ENCODE measurements at places on chromosomes 1 and 21.

DNA sequence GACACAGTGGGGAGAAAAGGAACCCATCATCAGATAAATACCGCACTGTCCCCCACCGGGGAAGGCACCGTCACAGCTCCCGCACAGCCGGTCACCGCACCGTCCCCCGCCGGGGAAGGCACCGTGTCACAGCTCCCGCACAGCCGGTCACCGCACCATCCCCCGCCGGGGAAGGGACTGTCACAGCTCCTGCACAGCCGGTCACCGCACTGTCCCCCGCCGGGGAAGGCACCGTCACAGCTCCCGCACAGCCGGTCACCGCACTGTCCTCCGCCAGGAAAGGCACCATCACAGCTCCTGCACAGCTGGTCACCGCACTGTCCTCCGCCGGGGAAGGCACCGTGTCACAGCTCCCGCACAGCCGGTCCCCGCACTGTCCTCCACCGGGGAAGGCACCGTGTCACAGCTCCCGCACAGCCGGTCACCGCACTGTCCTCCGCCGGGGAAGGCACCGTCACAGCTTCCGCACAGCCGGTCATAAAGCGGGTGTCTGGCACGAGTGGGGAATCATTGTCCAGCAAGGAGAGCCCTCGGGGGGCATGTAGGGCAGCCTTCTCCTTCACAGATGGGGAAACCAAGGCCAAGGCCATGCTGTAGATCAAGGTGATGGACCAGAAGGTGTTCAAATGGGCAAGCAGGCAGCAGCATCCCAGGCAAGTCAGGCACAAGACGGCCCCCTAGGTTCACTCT lies 280.1 kb downstream of the NPHP4 start:
- no peak for DNase-seq

- DNase-seq: no peak
Observed at GRCh38 chr1:235632506-235633401, 16.8 kb downstream of the GNG4 start.

DNA sequence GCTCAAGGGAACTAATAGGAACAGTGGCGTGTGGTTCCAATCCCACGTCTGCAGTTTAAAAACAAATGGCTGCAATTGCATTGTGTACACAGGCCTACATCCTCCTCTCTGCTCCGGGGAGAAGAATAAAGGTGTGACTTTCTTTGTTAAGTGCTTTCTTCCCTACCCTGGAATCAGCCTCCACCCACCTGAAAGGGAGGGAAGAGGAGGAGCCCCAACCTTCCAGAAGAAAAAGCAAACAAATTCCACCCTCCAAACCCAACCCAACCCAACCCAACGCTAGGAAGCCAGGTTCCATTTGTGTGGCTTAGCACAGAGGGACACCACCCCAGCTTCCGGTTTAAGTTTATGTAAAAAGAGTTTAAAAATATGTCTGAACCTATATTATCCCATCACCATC lies 11.8 kb upstream of the BACE2 start:
- no peak for DNase-seq

- no peak for DNase-seq
Observed at GRCh38 chr1:192747943-192748342, 60.9 kb upstream of the RGS2 start.

DNA sequence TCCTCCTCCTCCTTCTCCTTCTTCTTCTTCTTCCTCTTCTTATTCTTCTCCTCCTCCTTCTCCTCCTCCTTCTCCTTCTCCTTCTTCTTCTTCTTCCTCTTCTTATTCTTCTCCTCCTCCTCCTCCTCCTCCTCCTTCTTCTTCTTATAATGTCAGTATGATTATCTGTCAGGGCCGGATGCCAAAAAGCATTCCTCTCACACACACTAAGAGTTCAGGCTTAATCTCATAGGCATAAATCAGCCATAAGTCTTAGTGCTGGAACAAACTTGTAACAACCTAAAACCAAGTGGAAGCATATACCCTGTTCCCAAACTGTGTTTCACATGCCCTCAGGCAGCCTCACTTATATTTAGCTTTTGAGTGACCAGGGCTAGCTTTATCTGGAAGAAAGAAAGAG lies 240.3 kb downstream of the LMX1A start:
- no peak for DNase-seq

All from H7 (cell line).